ENCODE measurements at places on chromosomes 3 and 15. TPM values are rescaled to one million over a fixed set of nuclear protein-coding genes. Genes with fewer than 3 reads are reported as not detected.

GRCh38 chr3:182710557-182711157, 82.6 kb upstream of the ATP11B start:
- DNase-seq = peak; percentile 11

- DNase-seq = no peak
These were observed 146.8 kb downstream of the SMAD6 start for GRCh38 chr15:66848686-66849392.

DNA sequence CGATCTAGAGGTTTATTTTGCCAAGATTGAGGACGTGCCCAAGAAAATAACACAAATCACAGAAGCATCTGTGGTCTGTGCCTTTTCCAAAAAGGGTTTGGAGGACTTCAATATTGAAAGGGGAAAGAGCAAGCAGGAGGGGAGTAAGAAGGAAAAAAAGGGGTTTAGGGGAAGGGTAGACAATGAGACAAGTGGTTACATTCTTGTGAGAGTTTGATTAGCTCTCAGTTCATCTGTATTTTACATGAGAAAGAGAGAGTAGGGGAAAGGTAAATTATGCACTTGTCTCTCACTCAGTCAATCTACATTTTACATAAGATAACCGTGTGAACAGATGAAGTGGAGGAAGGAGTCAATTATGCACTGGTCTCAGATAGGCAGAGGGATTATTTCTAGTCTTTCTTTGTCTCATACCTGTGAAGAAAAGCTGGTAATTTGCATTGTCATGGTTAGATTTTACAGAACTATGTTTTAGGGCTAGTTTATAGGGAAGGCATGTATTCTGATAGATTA, 931.3 kb downstream of the CADM2 start:
- DNase-seq = no peak

- DNase-seq = no peak
These were observed 105.0 kb upstream of the HACD2 start for GRCh38 chr3:123689831-123690230.

DNA sequence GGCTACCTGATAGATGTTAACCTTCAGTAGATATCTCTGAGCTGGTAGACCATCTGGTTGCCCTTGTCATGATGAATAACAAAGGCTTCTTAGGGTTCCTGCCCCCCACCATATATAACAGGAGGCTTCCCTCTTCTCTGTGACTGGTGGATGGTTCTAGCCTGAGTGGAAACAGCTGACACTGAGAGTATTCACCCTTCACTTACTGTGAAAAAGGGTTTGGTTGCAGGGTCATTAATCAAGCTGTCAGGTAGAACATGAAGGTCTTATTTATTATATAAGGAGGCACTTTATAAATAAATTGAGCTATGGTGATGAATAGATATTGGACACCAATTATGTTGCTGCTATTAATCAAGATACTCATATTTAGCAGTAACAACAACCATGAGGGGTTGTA, 58.6 kb downstream of the CACNA2D3 start:
- DNase-seq = no peak

The SLC38A3 gene
- 0.67 TPM for total RNA-seq

GRCh38 chr3:175702956-175703355, 843.8 kb downstream of the NAALADL2 start:
- no peak for DNase-seq

- no peak for DNase-seq
These were observed 263.8 kb downstream of the XXYLT1 start for GRCh38 chr3:195007151-195007550.

The MKRN3 gene
- total RNA-seq = not detected

The FNDC3B gene
- total RNA-seq = 161 TPM

The HYKK gene
- 4.3 TPM for total RNA-seq

The HACD3 gene
- total RNA-seq = 49.6 TPM

DNA sequence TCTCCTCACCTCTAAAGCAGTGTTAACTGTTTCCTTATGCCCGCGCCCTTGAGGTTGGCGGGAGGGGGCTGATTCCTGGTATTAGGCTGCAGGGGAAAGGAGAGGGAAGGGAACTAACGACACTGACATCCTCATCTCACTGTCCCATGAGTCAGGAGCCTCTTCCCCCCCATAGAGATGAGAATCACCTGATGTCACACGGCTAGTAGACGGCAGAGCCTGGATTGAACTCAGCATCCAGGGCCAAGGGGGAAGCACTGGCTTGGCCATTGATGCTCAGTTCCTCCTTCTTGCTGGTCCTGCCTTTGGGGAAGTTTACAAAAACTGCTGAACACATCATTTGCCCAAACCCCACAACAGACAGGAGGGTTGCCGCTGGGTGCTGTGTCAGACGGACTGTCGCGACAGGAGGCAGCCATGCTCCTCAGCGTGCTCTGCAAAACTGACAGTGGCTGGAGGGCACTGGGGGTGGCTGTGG, 38.5 kb downstream of the IDH2 start:
- DNase-seq = no peak

The INSYN1 gene
- 1.3 TPM for total RNA-seq

The ACTC1 gene
- not detected for total RNA-seq

DNA sequence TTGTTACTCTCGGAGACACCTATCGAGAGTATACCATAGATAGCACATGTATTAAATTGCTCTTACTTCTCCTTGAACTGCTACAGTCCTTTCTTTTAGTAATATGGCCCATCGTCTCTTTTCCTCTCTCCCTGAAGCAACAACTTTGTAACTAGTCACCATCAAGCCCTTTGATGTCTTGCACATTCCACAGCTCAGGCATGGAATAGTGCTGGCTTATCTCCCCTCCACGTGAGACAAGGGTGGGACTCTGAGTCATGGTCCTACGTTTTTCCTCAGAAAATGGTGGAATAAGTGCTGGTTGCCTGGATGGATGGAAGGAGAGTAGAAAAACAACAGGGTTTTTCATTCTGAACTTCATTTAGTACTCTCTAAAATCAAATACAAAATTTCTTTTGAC, 163.3 kb upstream of the MBNL1 start:
- no peak for DNase-seq

The LMCD1 gene
- 4.5 TPM for total RNA-seq

The GOLGA8T gene
- total RNA-seq = not detected

The MYL3 gene
- not detected for total RNA-seq

The DCBLD2 gene
- total RNA-seq = 310 TPM

DNA sequence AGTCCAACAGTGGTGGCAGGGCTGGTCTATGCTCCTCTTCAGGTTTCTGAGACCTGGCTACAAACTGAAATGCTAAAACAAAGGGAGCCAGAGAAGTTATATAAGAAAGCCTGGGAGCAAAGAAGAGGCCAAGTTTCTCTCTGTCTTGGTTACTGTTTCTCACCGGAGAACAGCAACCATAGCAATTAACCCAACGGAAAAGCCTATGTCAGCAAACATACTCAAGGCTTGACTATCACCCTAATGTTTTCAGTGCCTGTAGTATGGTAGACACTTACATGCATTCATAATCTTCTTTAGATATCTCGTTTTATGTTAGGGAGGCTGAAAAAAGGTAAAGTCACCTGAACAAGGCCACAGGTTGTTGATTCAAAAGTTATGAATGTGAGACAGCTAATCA, 86.3 kb upstream of the CLSTN2 start:
- no peak for DNase-seq

DNA sequence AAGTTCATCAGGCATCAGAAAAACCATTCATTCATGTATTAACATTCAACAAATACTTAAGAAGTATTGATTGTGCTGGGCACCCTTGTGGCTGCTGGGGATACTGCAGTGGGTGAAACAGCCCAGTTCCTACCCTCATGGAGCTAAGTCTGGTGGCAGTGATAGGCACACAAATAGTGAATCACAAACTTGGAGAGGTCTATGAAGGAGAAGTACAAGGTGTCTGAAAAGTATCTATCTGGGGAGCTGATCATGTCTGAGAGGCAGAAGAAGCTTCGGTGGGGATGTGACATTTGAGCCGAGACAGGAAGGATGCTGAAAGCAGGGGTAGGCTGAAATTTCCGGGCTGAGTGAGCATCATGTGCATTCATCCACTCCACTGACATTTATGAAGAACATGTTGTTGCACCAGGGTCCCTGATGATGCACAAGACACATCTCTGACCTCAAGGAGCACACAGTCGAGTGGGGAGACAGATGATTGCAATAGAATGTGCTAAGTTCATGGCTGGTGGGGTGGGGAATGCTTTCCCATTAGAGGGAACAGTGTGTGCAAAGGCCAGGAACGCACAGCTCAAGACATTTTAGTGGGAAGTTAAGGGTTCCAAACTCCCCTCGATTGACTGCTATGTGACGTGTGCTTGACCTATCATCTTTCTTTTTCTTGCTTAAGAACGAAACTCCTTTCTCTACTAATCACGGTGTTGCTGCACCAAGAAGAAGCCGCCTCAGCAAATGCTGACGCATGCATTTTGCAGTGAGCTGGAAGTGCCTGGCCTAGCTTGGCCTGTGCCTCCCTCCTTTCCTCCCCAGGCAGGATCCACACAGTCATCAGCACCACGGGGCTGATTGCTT, 309.1 kb upstream of the ICE2 start:
- no peak for DNase-seq

DNA sequence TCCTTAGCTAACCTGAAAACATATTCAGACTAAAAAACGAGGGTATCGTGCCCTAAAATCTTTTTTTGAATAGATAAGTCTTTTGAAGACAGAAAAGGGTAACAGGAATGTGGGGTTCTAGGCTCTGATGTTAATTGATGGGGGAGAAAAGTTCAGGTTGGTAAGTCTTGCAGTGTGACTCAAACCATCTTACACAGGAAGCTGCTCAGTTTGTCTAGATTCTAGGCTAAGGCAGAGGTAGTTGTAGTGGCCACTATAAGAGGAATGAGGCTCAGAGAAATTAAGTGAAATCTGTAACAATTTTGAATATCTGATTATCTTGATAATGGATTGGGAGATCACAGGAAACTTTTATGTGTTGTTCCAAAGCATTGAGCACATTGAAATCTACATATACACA, 267.9 kb downstream of the PDCD6IP start:
- DNase-seq = no peak

The NEK11 gene
- 8.6 TPM for total RNA-seq

DNA sequence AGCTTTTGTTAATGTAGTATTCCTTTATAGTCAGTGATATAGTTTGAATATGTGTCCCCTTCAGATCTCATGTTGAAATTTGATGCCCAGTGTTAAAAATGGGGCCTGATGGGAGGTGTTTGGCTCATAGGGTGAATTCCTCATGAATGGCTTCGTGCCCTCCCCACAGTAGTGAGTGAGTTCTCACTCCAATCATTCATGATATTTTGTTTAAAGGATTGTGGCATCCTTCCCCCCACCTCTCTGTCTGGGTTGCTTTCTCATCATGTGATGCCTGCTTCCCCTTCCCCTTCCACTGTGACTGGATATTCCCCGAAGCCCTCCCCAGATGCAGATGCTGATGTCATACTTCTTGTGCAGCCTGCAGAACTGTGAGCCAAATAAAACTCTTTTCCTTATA, 649.8 kb upstream of the NR2F2 start:
- DNase-seq = no peak

The SCN11A gene
- not detected for total RNA-seq

- no peak for DNase-seq
These were observed 58.0 kb upstream of the CRTC3 start for GRCh38 chr15:90471769-90472168.

Data from mammary epithelial cell (primary cell).